Sigmoid colon (tissue), 7 donors: ENCODE measurements at places on chromosomes 1 and 21. TPM values are rescaled to one million over a fixed set of nuclear protein-coding genes. Genes with fewer than 3 reads are reported as not detected.
A peak's percentile ranks its signal among the peaks of the same experiment; 100 is the strongest.

DNA sequence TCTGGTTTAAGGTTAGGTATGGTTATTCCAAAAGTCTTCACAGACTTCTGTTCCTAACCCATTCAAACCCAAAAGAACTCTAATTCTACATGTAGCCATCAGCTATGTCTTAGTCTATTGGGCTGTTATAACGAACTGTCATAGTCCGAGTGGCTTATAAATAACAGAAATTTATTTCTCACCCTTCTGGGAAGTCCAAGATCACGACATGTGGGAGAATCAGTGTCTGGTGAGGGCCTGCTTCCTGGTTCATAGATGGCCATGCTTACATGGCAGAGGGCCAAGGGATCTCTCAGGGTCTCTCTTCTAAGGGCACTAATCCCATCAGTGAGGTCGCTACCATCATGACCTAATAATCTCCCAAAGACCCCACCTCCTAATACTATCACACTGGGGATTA, 103.0 kb upstream of the PPP2R5A start:
- no peak for DNase-seq

The AADACL3 gene
- polyA plus RNA-seq = not detected

DNA sequence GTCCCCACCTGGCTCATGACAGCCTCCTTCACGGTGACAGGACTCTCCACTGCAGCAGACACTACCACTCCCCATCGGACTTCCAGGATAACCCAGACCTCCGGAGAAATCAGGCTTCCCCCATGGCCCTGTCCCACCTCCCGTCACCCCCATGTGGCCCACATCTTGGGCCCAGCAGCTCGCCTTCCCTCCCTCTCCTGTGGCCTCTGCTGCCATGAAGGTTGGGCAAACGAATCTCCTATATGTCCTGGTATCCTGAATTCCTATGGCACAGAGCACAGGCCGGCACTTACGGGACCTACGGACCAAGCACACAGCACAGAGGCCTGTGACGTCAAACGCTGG, 82.0 kb downstream of the NPHP4 start:
- DNase-seq = no peak

DNA sequence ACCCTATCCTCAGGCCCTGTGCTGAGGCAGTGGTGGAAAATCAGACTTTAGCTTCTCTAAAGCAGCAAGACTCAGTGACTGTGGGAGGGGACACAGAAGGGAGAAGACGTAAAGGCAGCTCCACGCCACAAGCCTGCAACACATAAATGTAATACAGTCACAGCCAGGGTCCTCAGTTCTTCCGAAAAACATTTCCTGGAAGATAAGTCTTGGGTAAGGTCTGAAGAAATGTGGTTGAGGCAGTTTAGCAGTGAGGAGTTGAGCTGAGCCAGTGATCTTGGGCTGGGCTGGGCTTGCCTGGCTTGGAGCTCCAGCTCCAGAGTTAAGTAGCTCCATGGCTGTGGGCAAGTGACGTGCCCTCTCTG, 127.8 kb upstream of the ADAR start:
- DNase-seq = no peak

The FMO5 gene
- polyA plus RNA-seq = 40.2 TPM

The AMY2A gene
- not detected for polyA plus RNA-seq

DNA sequence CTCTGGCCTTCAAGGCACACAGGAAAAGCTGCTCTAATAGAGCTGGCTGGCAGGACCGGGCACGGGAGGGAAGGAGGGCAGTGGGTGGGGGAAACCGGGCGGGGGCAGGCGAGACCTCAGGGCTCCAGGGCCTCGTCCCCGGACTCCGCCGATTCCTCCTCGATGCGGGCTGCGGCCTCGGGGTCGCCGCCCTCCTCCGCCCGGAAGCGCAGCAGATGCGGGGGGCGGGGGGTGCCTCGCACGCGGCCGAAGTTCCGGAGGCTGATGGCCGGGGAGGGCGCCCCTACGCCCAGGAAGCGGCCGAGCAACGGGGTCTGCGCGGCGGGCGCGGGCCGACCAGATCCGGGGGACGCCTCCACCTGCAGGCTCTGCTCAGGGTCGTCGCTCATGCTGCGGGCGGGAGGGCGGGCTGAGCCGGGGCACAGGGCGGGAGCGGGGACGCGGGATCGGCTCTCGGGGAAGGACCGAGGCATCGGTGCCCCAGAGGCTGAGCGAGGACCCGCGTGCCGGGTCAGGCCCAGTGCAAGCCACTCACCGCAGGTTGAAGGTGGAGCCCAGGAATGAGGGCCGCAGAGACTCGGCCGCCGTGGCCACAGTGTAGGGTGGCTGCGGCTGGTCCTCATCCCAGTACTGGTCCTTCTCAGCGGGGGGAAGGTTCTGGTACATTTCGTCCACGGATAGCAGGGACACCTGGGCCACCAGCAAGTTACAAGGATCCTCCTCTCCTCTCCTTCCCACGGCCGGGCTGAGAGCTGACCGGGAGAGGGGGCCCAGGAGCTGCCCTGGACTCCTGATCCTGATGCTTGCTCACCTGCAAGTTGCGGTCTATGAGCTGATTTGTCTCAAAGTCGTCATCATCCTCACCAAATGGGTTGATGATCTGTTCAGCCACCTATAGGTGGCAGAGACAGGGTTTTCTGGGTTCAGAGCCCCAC, 3.6 kb downstream of the BEST4 start:
- DNase-seq = no peak

The WNT3A gene
- polyA plus RNA-seq = not detected

GRCh38 chr1:54623216-54624007, at the start of gene FAM151A:
TSS of gene FAM151A (minus strand) at chr1:54623525. CDS start at chr1:54623395, 130 bp downstream.
- DNase-seq = peak; percentile 49

- DNase-seq = no peak
These were observed 19.6 kb downstream of the SCMH1 start for GRCh38 chr1:41222496-41222895.

- DNase-seq = no peak
These were observed 587 bp upstream of the SLC25A34 start for GRCh38 chr1:15735304-15736037.

DNA sequence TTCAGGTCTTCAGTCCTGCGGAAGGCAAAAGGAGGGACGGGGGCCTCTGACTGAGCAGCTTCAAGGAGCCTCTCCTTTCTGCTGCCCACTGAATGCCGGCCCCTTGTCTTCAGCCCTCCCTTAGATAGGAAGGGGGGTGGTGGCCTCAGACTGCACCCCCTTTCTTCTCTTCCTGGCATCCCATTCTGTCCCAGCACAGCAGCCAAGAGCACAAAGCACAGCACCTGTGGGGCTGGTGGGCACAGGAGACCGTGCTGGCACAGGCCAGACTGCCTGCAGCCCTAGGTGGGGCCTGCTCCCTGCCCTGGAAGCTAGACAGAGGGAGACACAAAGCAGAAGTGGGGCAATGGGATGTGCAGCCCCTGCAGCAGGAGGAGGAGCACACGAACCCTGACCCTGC, 1.7 kb upstream of the PAQR6 start:
- no peak for DNase-seq

DNA sequence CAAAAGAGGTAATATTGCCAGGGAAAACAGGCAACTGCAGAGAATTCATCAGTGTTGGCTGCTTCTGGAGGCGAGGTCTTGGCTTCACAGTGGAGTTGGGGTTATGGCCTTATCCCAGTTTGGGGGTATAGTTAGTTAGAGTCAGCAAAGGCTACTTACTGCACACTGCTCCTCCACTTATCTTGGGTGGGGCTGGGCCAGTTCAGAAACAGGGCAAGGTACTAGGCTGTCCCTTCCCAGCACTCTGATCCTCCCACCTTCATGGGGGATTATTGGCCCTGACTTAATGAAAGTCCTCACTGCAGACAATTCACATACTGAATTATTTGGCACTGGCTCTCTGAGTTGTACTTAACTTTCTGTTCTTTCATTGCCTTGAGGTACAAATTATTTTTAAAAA, 189.6 kb downstream of the NRIP1 start:
- DNase-seq = no peak

The BRWD1 gene
- 12.0 TPM for polyA plus RNA-seq
